Tongue (tissue), 3 donors: ENCODE measurements at places on chromosomes 1 and 21.

GRCh38 chr1:68322096-68322495 lies 89.8 kb upstream of the WLS start:
- DNase-seq: no peak

- peak; percentile 59 for DNase-seq
Measured at GRCh38 chr1:13749543-13750341, 49.8 kb downstream of the PRDM2 start.

DNA sequence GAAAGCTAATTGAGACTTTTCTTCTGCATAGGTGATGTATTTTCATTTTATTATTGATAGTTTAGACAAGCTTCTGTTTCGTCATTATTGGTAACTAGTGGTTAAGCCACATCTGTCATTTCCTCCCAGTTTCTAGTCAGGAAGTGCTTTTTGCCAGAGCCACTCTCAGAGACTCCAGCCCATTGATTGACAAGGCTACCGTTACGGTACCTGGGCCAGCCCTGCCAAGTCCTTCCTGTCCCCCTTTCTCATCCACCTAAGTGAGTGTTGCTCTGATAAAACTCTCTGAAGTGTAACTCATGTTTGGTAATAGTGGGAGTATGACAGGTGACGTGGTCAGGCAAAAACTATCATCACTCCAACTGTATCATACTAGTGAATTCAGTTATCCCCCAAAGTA lies 29.6 kb upstream of the AGL start:
- DNase-seq: no peak

GRCh38 chr1:51819810-51820209 lies 58.7 kb downstream of the NRDC start:
- DNase-seq: no peak

DNA sequence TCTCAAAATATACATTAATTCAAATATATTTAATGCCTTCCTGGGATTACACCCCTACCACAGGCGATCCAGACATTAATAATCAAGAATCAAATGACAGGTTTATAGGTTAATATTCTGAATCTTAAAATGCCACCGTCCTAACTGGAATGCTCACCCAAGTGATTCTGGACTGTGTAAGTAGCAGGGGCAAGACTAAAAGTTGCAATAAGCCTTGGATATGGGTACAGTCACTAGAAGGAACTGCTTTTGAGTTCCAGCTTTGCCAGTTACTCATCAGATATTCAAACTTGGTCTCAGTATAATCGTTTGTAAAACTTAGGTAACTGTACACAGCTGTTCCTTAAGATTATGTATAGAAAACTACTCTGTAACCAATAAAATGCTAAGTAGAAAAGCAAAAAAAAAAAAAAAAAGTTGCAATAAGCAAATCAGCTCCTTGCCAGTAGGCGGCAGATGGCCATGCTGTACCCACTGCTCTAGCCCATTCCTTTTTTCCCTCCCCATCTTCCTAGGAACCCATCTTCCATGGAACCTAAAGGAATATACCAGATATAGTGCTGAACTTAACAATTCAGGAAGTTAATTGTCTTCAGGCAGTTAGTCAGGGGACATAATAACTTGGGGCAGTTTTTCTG lies 10.5 kb downstream of the RO60 start:
- DNase-seq: no peak

DNA sequence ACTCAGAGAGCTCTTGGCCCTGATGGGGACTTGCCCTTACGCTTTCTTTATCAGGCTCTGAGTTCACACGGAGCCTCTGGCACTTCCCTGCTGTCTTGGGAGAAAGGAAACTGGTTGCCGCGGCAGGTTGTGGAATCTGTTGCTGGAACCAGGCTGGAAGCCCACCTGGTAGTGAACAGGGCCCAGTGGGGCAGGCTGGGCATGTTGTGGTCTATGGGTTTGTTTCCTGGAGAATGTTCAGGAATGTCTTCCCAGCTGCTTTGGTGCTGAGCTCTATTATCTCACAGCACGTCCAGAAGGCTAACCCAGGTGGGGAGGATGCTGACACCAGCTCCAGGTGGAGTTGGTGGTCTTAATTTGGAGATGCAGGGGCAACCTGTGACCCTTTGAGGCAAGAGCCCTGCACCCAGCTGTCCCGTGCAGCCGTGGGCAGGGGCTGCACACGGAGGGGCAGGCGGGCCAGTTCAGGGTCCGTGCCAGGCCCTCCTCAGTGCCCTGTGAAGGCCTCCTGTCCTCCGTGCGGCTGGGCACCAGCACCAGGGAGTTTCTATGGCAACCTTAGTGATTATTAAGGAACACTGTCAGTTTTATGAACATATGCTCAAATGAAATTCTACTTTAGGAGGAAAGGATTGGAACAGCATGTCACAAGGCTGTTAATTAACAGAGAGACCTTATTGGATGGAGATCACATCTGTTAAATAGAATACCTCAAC lies 33.3 kb upstream of the TDRD10 start:
- no peak for DNase-seq

DNA sequence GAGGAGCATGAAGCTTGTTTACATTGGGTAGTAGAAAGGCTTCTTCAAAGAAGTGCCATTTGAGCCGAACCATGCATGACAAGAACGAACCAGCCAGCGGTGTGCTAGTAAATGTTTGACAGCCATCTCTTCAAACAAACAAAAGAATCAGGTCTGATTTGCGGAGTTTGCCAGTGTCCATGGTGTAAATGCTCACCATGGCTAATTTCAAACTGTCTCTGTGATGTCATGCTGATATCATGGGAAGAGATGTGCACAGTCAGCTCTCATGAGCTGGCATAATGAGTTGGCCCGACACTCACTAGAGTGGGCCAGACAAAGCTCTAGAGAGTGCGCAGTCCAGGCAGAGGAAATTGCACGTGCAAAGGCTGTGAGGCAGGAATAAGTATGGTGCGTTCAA lies 101.1 kb downstream of the KAZN start:
- no peak for DNase-seq

DNA sequence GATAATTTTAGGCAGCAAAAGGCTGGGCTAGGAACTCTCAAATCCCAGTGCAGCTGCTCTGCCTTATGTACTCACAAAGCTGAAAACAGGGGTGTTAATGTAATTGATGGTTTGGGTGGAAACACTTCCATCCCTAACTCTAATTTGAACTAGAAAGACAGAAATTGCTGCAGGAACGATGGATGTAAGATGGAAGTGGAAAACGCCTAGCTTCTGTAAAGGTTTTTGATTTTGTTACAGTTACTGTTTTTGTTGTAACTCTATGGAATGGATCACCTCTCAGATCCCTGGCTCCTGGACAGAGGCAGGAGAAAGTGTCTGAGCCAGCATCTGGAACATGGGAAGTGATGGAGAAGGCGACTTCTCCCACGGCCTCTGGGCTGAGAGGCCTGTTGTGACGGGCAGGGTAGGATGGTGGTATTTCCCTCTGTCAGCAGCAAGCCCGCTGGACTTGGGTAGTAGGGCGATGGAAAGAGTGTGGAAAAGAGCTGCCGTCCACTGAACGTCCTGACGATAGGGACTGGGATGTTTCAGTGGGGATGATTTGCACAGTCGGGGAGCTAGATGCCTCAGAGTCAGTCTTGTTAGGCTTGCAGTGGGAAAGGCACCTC lies 1.6 kb downstream of the TRAF5 start:
- no peak for DNase-seq

- DNase-seq: no peak
Measured at GRCh38 chr1:184157394-184157742, 105.8 kb downstream of the TSEN15 start.

DNA sequence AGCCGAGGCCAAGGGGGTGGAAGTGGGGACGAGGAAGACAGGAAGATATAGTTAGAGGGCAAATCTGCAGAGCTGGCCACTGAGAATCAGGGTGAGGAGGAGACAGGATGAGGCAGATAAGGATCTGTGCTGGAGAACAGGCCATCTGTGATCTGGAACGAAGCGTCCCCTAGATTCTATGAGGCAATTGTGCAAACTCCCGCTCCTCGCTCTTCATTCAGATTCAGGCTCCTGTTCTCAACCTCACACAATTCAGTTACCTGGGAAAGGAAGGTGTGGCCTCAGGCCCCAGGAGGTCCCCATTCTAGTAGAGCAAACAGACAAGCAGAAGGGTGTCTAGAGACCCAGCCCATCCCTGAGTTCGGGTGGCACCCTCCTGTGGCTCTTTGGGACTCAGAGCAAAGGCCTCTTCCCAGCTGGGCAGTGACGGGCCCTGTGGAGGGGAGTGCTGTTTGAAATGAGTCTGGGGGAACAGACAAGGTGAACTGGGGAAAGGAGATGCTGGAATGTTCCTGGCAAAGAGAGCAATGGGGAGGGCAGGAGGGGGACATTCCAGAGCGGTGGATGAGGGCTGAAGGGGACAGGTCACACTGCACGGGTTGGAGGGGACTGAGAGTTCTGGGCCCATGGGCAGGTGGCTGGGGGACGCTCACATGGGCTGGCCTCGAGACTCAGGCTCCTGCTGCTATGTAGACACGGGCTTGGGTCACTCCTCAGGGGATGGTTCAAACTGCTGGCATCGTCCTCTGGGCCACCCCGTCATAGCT lies 39.9 kb upstream of the AJAP1 start:
- DNase-seq: no peak

GRCh38 chr1:2493691-2494322 lies 17.7 kb downstream of the PLCH2 start:
- no peak for DNase-seq

DNA sequence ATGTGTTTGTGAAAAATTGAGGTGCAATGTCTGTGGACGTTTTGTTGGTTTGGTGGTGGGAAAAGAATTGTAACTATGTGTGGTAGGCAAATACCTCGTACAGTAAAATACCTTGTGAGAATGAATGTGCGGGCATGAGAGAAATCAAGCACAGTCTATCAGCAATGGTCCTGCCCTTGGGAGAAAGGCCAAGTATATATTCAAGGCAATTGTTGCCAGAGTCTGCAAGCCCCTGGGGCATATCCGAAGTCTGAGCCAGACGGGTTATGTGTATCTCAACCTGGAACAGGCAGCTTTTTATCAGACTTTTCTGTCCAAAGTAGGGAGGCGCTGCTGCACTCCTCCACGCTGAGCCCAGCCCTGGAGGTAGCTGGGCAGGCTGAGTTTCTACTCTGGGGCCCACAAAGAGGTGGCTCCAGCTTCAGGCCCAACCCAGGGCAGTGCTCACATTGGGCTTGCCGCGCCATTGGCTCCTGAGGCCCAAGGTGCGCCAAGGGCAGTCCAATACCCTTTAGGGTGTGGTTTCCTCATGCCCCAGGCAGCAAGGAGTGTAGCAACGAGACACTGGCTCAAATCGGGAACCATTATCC lies 9.4 kb upstream of the GNL2 start:
- DNase-seq: no peak

- DNase-seq: peak; percentile 82
Measured at GRCh38 chr21:26850116-26850643, 5.0 kb upstream of the ADAMTS1 start.

DNA sequence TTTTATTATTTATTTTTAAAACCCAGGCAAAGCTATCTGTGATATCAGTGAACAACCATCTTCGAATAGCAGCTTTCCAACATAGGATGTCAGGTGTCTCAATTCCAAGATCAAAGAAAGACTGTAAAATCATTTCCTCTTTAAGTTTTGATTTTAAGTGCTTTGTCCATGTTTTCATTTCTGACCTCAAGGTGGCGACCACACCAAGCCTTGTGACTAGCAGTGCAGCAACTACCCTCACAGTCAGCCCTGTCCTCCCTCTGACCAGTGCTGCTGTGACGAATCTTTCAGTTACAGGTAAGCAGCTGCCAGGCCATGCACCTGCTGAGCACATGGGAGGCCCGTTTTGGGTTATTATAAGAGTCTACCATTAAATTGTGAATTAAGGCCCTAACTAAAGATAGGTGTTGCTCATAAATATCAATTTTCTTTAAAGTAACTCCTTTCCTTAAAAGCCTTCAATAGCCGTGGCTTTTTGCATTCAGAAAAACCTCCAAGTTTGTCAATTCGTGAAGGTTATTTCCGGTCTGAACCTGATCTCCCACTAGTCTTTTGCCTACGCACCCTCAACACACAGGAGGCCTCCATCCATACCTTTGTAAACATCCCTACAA lies 117.0 kb downstream of the CD247 start:
- DNase-seq: peak; percentile 50

- no peak for DNase-seq
Measured at GRCh38 chr1:32771561-32772280, 45.4 kb downstream of the YARS1 start.

DNA sequence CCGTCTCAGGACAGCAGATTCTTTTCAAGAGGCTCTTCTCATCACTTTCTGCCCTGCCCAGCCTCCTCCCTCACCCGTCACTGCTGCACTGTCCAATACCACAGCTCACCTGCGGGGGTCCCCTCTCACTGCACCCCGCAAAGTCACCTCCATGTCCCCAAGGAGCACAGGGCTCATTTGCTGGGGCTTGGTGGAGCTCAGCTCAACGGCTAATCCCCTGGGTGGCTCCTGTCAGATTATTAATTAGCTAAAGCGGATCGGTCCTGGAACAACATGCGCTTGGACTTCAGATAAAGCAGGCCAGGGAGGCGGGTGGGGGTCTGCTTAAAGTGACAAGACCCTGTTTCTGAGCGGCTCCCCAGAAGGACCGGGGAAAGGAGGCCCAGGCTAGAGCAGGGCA lies 43.1 kb downstream of the CASZ1 start:
- DNase-seq: no peak

DNA sequence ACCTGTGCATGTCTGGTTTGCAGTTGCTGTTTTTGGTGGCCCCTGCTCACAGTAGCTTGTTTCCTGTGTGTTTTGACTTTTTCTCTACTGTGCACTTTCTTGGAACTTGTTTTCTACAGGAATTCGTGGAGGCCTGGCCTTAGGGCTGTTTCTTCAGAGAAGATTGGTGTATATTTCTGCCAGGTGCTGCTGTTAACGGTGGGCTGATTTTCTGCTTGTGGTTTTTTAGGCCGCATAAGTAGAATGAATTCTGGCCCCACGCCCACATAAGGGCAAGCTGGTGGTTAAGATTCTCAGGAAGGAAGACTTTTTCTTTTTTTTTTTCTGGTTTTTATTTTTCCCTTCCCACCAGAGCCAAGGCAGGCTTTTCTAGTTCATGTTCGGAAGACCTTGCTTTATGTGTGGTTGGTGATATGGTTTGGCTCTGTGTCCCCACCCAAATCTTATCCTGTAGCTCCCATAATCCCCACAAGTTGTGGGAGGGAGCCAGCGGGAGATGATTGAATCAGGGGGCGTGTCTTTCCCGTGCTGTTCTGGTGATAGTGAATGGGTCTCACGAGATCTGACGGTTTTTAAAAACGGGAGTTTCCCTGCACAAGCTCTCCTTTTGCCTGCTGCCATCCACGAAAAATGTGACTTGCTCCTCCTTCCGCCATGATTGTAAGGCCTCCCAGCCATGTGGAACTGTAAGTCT lies 71.5 kb upstream of the DISP3 start:
- no peak for DNase-seq

- DNase-seq: no peak
Measured at GRCh38 chr1:41160498-41161110, 81.5 kb downstream of the SCMH1 start.

DNA sequence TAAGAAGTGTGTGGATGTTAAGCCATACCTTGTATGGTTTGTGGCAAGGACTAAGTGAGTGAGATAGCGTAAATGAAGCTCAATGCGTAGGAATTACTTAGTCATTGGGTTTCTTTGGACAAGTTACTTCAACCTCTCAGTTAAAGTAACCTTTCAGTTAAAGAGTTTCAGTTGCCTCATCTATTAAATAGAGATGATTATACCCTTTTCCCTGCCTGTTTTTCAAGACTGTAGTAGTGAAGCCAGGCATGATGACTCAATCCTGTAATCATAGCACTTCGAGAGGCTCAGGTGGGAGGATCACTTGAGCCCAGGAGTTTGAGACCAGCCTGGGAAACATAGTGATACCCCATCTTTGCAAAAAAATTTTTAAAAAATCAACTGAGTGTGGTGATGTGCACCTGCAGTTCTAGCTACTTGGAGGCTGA lies 6.3 kb downstream of the ZMPSTE24 start:
- no peak for DNase-seq
